Aortic smooth muscle cell (primary cell): ENCODE measurements at places on chromosomes 1 and 21. TPM values are rescaled to one million over a fixed set of nuclear protein-coding genes. Genes with fewer than 3 reads are reported as not detected.

S100A13 gene
- total RNA-seq: 239 and 295 TPM in 2 replicates

TNNT2 gene
- not detected in 2 replicates for total RNA-seq

NMNAT2 gene
- total RNA-seq: 0.44 and 0.66 TPM in 2 replicates

MRPS15 gene
- 55.4 and 60.4 TPM in 2 replicates for total RNA-seq
